ENCODE measurements at places on chromosomes 7 and 10.

- DNase-seq, result no peak
Observed at GRCh38 chr10:117936141-117936540, 110.6 kb downstream of the RAB11FIP2 start.

DNA sequence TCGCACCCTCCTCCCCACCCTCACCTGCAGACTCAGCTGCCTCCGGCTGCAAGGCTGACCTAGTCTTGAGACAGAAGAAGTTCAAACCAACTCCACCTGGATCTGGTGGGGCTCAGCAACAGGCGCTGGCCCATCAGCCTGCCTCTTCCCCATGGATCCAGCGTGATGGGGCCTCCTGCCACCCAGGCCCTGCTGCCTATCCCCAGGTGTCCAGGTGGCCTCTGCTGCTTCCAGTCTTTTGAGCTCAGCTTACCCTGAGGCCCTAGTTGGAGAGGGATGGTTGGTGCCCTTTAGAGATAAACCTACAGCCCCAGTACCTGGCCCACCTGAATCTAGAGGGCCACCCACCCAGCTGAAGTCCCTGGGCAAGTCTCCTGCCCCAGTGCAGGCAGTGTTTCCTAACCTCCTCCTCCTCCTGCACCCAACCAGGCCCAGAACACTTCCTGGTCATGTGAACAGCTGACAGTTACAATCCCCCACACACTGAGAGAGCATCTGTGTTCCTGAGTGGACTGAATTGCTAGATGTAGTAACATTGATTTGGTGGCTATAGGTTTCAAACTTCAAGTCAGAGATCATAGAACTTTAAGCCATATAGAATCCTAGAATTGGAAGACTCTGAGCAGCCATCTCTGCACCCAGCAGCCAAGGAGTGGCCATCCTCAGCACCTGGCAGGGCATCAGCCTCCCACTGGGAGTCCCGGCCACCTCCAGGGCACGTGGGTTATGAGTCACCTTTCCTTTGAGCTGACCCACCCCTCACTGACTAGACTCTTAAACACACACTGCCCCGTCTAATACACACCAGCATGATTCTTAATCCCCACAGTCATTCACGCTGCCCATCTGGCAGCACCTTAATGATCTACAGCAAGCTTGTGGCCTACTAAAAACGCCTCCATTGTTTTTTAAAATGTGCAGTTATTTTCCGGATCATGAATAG, 51.9 kb downstream of the ALOX5 start:
- DNase-seq, result no peak

DNA sequence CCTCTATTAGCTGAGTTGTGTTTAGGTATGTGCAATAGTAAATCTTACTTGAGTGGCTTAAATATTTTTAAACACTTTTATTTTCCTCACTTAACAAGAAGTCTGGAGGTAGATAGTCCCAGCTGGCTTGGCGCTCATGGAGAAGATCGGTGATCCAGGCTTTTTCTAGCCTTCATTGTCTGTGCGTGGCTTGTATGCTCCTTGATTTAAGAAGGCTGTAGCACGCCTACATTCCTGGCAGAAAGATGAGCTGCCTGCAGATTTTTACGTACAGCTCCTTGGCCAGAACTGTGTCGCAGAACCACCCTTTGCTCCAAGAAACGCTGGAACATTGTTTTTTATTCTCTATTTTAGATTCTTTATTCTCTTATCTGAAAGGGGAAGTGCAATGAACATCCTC, 284.1 kb downstream of the KIF20B start:
- no peak for DNase-seq

- DNase-seq, result no peak
Observed at GRCh38 chr7:34841326-34841725, 183.3 kb downstream of the NPSR1 start.

DNA sequence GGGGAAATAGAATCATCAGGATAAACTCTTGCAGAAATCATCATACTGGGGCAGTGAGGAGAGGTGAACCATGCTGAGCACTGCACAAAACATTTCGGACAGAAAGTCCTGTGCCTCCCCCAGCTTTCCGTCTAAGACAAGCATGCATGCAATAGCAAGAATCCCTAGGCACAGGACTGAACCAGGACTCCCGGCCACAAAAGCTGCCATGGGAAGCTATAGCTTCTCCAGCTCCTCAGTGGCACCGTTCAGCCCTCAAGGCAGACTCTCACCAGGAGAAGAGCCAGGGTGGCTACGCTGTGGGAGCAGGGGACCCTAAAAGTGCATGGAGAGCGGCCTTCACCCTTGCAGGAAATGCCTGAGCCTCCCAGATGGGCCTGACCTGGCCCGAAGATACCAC, 70.8 kb downstream of the ASB13 start:
- no peak for DNase-seq

GRCh38 chr10:105840288-105840770, 1199.2 kb downstream of the SORCS3 start:
- no peak for DNase-seq

GRCh38 chr10:77670817-77671443, 33.3 kb upstream of the KCNMA1 start:
- no peak for DNase-seq

DNA sequence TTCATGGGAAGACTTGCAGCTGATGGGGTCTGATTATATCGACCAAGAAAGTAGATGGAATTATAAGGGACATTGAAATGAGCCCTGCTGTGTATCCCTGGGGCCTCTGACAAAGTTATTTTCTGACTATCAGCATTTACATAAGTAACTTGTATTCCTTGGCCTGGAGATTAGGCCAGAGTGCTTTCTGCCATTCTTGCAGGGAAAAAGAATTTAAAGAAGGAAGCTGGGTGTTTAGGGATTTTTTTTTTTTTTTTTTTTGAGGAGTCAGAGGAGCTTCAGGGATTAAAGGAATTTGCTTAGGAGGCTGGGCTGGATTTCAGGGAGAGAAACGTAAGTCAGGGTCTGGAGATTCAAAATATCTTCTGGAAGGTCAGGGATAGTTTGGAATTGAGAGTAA, 4.6 kb downstream of the SPAM1 start:
- DNase-seq, result no peak

DNA sequence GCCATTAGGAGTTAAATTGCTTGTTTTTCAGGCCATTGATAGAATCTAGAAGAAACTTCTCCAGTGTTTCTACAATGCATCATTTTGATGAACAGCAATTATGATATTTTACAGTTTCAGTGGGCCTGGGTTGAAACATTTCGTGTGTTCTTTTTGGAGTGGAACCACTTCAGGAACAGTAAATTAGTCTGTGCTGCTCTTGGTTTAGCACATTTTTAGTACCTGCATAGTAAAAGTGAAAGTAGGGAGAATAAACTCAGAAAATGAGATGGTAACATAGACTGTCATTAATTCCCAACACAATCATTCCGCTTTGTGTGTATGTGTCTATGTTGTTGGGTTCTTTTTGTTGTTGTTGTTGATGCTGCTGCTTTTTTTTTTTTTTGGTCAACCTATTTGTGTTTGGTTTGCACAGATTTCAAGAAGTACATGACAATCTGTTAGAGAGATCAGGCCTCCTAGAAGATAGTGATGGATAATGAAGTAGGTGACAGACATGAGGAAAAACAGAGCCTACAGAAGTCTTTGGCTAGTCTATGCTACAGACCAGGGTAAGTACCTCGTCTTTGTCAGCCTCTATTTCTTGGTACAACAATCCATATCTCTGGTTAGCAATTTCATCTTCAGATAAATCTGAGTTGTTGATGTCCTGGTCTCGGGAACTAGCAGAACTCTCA, 154.0 kb upstream of the TARP start:
- no peak for DNase-seq

DNA sequence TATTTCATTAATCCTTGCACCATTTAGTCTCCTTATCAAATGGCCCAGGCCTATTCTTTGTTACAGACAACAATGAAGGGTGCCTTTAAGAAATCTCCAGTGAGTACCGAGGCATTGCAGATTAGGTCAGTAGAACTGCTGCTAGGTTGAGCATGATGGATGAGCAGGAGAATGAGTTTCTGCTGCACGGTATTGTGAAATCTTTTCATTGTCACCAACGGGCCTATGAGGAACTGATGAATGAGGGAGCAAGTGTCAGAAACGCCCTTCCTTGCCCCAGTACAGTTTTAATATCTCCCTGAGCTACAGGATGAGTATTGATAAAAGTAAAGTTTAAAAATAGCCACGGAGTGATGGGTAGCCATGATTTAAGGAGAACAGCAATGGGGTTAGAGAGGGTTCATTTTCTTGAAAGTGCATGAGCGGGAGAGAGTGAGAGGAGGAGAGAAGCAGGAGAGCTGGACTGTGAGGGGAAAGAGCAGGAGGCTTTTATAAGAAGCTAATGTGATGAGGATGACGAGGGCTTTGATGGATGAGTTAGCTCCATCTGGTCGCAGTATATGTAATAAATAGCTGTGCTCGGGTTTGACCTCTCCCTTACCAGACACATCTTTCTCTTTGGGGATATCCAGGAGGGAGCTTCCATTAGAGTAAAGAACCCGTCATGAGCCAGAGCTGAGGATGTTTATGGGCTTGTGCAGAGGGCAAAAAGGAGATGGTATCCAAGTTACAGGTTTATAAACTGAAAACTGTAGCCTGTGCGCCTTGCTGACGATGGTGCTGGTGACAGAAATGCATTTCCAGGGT, 526.1 kb downstream of the LRMDA start:
- DNase-seq, result no peak

DNA sequence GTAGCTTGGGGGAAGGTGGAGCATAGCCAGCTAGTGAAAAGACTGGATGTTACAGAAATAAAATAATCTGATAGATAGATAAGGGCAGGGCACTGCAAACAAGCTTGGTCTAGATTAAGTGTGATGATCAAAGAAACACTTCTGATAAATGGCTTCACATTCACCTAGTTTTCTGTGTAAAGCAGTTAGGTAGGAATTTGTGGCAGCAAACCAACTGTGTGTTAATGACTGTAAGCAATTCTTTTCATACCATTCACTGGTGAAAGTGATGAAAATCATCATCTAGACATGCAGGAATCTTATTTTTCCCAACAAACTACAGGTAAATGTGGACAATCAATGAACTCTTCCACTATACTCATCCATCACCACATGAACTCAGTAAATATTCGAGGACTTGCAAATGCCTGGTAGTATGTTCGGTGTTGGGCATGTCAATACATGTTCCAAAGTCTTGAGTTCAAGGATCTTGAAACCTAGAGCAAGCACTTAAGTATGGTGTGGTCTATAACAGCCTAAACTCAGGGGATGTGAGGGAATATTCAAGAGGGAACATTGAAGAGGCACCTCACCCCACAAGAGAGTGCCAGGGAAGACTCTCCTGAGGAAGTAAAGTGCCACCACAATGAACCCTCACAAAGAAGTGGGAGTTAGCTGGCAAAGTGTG, 20.5 kb downstream of the PON3 start:
- DNase-seq, result no peak

DNA sequence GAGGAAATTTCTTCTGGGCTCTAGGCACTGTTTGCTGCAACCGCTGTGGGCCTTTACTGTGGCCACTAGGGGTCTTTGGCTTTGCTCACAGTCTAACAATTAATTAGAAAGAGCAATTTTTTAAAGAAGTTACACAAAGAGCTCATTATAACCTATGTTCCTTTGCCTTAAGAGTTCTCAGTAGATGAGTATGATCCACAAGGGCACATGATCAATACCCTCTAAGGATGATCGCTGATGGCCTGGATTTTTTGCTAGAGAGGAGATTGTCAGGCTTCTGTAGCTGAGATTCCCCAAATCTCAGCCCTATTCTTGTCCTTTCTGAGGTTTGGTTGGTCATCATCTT, 80.8 kb upstream of the RHOBTB1 start:
- DNase-seq, result no peak

DNA sequence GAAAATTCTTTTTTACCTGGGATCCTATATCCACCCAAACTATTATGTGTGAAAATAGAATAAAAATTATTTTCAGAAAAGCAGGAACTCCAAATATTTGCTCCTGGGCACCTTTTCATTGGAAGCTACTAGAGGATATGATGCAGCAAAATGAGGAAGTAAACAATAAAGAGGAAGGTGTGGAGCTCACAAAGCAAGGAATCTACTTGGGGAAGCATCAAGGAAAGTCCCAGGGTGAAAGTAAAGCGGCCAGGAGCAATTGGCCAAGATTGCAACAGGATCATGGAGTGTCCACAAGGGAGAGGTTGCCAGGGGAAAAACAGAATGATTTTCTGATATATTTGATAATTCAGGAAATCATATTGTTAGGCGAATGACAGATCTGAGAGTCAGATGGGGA, 80.8 kb downstream of the CARD11 start:
- DNase-seq, result no peak

DNA sequence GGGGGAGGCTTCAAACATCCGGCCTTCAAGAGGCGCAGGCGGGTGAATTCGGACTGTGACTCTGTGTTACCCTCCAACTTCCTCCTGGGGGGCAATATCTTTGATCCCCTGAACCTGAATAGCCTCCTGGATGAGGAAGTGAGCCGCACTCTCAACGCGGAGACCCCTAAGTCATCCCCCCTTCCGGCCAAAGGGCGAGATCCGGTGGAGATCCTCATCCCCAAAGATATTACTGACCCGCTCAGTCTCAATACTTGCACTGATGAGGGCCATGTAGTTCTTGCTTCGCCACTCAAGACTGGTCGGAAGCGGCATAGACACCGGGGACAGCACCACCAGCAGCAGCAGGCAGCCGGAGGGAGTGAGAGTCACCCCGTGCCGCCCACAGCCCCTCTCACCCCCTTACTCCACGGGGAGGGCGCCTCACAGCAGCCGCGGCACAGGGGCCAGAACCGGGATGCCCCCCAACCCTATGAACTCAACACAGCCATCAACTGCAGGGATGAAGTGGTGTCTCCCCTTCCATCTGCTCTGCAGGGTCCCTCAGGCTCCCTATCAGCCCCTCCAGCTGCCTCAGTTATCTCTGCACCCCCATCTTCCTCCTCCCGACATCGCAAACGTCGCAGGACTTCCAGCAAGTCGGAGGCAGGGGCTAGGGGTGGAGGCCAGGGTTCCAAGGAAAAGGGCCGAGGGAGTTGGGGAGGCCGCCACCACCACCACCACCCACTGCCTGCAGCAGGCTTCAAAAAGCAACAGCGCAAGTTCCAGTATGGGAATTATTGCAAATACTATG, 1.1 kb downstream of the MEPCE start:
- peak; percentile 29 for DNase-seq

DNA sequence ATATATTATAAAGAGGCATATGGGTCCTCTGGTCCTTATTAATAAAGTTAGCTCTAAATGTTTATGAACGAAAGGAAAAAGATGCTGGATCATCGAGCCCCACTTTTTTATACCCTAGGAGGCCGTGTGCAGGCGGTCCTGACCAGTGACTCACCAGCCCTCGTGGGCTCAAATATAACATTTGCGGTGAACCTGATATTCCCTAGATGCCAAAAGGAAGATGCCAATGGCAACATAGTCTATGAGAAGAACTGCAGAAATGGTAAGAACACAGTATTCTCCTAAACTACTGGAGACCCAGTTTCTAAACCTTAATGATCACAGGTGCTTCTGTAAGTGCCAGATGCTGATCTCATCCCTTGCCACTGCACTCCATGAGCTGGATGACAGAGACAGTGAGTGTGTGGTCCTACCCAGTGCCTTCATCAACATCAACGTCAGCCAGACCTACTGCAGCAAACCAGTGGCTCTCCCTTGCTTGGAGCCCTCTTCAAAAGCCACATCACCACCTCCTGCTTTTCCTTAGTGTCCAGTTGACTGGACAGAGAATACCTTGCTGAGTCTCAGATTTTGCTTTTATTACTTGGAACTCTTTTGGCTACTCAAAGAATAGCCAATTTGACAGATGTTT, 7.6 kb downstream of the GPNMB start:
- no peak for DNase-seq

- no peak for DNase-seq
Observed at GRCh38 chr10:33901166-33901565, 566.7 kb upstream of the NRP1 start.

- no peak for DNase-seq
Observed at GRCh38 chr7:92671505-92672169, 81.4 kb upstream of the FAM133B start.

GRCh38 chr7:2785071-2785500, 59.0 kb downstream of the GNA12 start:
- no peak for DNase-seq

- DNase-seq, result no peak
Observed at GRCh38 chr10:119776536-119776935, 50.7 kb downstream of the INPP5F start.

All from activated naive CD4-positive, alpha-beta T cell (primary cell).